ENCODE measurements at places on chromosomes 3 and 15. TPM values are rescaled to one million over a fixed set of nuclear protein-coding genes. Genes with fewer than 3 reads are reported as not detected.

The ADAMTS9 gene
- 392 TPM for total RNA-seq

The ARF4 gene
- total RNA-seq, result 309 TPM

The SLC27A2 gene
- total RNA-seq, result not detected

The PIGZ gene
- 3.7 TPM for total RNA-seq

The C3orf85 gene
- total RNA-seq, result not detected

The KBTBD12 gene
- not detected for total RNA-seq

The ACAN gene
- 0.22 TPM for total RNA-seq

The POLG gene
- total RNA-seq, result 91.8 TPM

The PEX5L gene
- 0.72 TPM for total RNA-seq

The TM6SF1 gene
- 42.3 TPM for total RNA-seq

The SAMMSON gene
- total RNA-seq, result not detected

The OIP5 gene
- total RNA-seq, result 16.9 TPM

The CORO2B gene
- total RNA-seq, result 3.7 TPM

The CHSY1 gene
- total RNA-seq, result 61.0 TPM

The FBXO40 gene
- not detected for total RNA-seq

The C3orf20 gene
- 0.07 TPM for total RNA-seq

The PRICKLE2 gene
- 9.2 TPM for total RNA-seq

The CCR3 gene
- total RNA-seq, result not detected

The IL20RB gene
- total RNA-seq, result 0.40 TPM

The GOLGA8A gene
- 35.9 TPM for total RNA-seq

The SEMA5B gene
- total RNA-seq, result not detected

The ZNF660 gene
- total RNA-seq, result 0.50 TPM

The CHDH gene
- 1.1 TPM for total RNA-seq

The RAD18 gene
- 32.7 TPM for total RNA-seq

The RARRES1 gene
- 0.66 TPM for total RNA-seq
